ENCODE measurements at places on chromosomes 6 and 20. TPM values are rescaled to one million over a fixed set of nuclear protein-coding genes. Genes with fewer than 3 reads are reported as not detected.

Gene HLA-DQA1
- total RNA-seq, result 0.92 TPM

Gene SLC17A1
- total RNA-seq, result not detected

Gene TASP1
- total RNA-seq, result 35.8 TPM

Gene VGLL2
- total RNA-seq, result 0.46 TPM

Gene BEND6
- 47.3 TPM for total RNA-seq

Gene LY6G6F
- not detected for total RNA-seq

Gene NKAIN4
- total RNA-seq, result 48.0 TPM

Measured in diencephalon (tissue), 1 donor.